Hepatocyte (in vitro differentiated cells): ENCODE measurements at places on chromosomes 3 and 15. TPM values are rescaled to one million over a fixed set of nuclear protein-coding genes. Genes with fewer than 3 reads are reported as not detected.
A peak's percentile ranks its signal among the peaks of the same experiment; 100 is the strongest.

- H3K4me3 ChIP-seq = no peak overlapping the region
- no peaks in the 10 kb centered on the region for H3K27me3 ChIP-seq
- no peaks in the 10 kb centered on the region for H3K36me3 ChIP-seq
- H3K4me1 ChIP-seq = no peaks in the 10 kb centered on the region
- H3K27ac ChIP-seq = no peak overlapping the region
Measured at GRCh38 chr3:46184469-46184868, 23.6 kb downstream of the CCR1 start.

GRCh38 chr15:78982736-78983135, 37.9 kb upstream of the CTSH start:
- H3K27ac ChIP-seq = no peak overlapping the region
- DNase-seq = no peak
- peaks cover under 1% of the 10 kb centered on the region for H3K4me1 ChIP-seq
- H3K4me3 ChIP-seq = no peak overlapping the region
- H3K36me3 ChIP-seq = no peaks in the 10 kb centered on the region
- no peaks in the 10 kb centered on the region for H3K27me3 ChIP-seq

GRCh38 chr15:43184407-43185124, 637 bp upstream of the CCNDBP1 start:
- DNase-seq = no peak
- H3K27ac ChIP-seq = peak overlapping the region; percentile 64
- no peaks in the 10 kb centered on the region for H3K36me3 ChIP-seq
- H3K27me3 ChIP-seq = no peaks in the 10 kb centered on the region
- no peak overlapping the region for H3K4me3 ChIP-seq
- peaks cover 11% of the 10 kb centered on the region for H3K4me1 ChIP-seq

GRCh38 chr15:88193415-88193814, 63.1 kb downstream of the NTRK3 start:
- DNase-seq = no peak
- no peaks in the 10 kb centered on the region for H3K27me3 ChIP-seq
- no peaks in the 10 kb centered on the region for H3K36me3 ChIP-seq
- H3K4me3 ChIP-seq = no peak overlapping the region
- H3K4me1 ChIP-seq = no peaks in the 10 kb centered on the region

SERINC4 gene
- total RNA-seq = 0.10 and 0.24 TPM in 2 replicates

KIF7 gene
- total RNA-seq = 3.0 and 5.3 TPM in 2 replicates
